Progenitor cell of endocrine pancreas (in vitro differentiated cells): ENCODE measurements at places on chromosomes 11 and 22. TPM values are rescaled to one million over a fixed set of nuclear protein-coding genes. Genes with fewer than 3 reads are reported as not detected.
A peak's percentile ranks its signal among the peaks of the same experiment; 100 is the strongest.

DNA sequence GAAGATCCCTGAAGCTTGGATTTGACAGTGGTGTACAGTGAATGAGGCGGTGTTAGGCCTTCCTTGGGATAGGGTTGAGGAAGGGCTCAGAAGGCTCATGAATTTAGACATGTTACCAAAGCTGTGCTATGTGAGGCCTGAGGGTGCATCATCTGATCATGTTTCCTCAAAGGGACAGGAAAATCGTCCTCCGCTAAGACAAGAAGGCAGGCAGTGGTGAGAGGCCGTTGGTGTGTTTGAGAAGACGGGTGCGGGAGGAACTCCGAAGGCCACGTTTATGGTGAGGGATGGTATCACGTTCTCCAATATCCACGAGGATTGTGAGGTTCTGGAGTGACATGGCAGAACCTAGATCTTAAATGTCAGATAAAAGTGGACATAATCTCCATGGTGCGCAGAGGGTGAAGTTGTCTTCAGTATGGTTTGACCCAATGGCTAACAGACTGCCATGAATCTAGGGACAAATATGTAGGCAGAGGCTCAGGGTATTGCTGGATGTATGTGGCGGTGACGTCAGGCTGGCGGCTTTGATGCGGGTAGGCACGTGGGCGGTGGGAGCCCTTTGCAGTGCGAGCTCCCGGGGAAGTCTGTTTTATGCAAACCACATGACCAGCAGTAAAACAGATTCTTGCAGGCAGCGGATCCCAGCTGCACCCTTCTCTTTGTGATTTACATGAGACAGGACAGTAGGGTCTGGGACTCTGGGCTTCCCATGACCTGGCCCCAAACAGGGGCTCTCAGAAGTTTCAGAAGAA, 242.3 kb upstream of the B3GAT1 start:
- no peak for DNase-seq
- no peak overlapping the region for H3K27ac ChIP-seq
- H3K4me3 ChIP-seq = no peak overlapping the region
- peaks cover 17% of the 10 kb centered on the region for H3K27me3 ChIP-seq

DNA sequence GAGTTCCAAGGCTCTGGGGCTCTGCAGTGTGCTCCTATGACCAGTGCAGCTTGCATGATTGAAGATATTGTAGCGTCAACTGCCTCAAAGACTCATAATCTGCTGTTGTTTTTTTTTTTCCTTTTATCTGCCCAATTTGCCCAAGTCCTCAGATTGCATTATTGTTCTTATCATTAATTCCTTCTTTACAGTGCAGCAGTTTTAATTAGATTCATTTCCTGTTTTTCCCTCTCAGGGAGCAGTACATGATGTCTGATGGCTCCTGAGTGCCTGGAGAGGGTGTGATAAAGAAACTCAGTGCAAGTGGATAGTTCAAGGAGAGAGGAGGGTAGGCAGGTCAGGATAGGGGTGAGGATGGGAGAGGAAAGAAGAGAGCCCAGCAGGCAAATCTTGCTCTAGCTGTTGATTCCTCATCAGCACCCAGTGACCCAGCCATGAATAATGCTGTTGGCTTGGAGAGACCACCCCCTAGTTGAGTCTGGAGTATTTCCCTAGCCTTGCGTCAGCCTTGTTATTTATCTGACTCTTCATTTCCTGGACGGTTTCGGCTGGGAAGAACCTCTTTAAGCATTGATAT, 219.6 kb upstream of the SESN3 start:
- DNase-seq = no peak
- H3K4me3 ChIP-seq = no peak overlapping the region
- peaks cover 6% of the 10 kb centered on the region for H3K4me1 ChIP-seq

MUC2 gene
- not detected in 2 replicates for total RNA-seq

DNA sequence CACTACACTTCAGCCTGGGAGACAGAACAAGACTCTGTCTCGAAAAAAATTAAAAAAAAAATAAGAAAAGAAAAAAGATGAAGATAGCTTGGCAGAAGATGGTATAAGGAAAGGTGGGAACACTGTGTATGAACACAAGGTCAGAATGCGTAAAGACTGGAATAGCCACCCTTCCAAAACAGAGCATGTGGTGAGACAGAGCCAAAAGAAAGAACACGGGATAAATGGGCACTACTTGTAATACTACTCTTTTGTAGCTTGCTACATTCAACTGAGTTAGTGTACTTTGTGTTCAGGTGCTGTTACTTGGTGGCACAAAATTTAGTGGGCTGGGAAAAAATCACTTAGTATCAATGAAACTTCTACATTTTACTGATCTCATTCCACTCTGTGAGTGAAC, 628.6 kb upstream of the KIRREL3 start:
- H3K4me3 ChIP-seq = no peak overlapping the region
- DNase-seq = no peak
- peaks cover 2% of the 10 kb centered on the region for H3K4me1 ChIP-seq
- no peaks in the 10 kb centered on the region for H3K27me3 ChIP-seq
- H3K36me3 ChIP-seq = no peaks in the 10 kb centered on the region

PHOX2A gene
- not detected in 2 replicates for total RNA-seq

DNA sequence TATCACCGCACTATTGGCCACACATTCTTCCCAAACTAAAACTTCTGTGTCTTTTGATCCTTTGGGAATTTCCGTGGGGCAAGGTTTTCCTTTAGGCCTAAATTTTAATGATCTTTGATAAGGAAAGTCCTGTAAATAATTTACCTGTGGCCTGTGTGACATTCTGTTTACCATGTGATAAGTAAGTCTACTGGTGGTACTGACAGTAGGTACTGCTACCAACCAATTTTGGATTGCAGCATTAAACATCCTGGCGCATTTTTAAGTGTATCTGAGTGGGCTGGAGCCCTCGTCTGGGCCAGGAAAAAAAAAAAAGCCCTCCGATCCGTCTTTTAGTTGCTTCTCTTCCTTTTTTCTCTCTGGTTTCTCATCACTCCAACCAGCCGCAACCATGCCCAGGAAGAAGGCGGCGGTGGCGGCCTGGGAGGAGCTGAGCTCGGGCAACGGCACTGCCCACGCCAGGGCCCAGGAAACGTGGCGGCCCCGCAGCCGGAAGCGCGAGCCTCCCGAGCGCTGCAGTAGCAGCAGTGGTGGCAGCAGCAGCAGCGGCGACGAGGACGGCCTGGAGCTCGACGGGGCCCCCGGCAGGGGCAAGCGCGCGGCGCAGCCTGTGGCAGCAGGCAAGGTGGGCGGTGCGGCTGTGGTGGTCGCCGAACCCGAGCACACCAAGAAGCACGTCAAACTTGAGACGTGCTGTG, 33.6 kb downstream of the ASRGL1 start:
- no peak for DNase-seq
- H3K27me3 ChIP-seq = no peaks in the 10 kb centered on the region
- peaks cover 20% of the 10 kb centered on the region for H3K4me1 ChIP-seq
- no peak overlapping the region for H3K4me3 ChIP-seq
- peak overlapping the region; percentile 74 for H3K27ac ChIP-seq
- peaks cover 28% of the 10 kb centered on the region for H3K36me3 ChIP-seq

GRCh38 chr22:48233586-48233985, 1471.1 kb downstream of the TBC1D22A start:
- no peak overlapping the region for H3K4me3 ChIP-seq
- H3K27ac ChIP-seq = no peak overlapping the region
- DNase-seq = no peak
- H3K4me1 ChIP-seq = no peaks in the 10 kb centered on the region
- peaks cover 35% of the 10 kb centered on the region for H3K27me3 ChIP-seq
- no peaks in the 10 kb centered on the region for H3K36me3 ChIP-seq

KIF18A gene
- total RNA-seq = 17.0 and 19.1 TPM in 2 replicates

JHY gene
- 3.5 and 5.3 TPM in 2 replicates for total RNA-seq

GRCh38 chr11:66339686-66340483, 3.7 kb upstream of the RIN1 start:
- no peak overlapping the region for H3K27ac ChIP-seq
- peaks cover 11% of the 10 kb centered on the region for H3K27me3 ChIP-seq
- H3K4me3 ChIP-seq = no peak overlapping the region

DNA sequence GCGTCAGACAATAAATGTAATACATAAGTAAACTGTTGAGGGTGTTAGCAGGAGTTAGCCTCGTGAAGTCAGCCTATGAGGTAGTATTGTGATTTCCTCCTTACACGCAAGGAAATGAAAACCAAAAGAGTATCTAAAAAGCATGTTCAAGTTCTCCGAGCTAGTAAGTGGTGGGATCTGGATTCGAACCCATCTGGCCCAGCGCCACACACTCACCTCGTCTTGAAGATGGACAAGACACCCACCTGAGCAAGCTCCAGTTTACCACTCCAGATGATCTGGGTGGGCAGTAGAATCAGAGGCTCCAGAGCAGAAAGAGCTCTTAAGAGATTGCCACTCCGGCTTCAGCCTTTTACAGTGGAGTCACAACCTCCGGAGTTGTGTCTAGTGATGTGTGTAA, 140.3 kb downstream of the PKNOX2 start:
- DNase-seq = no peak
- H3K4me1 ChIP-seq = peaks cover 2% of the 10 kb centered on the region
- no peak overlapping the region for H3K4me3 ChIP-seq
- peaks cover 3% of the 10 kb centered on the region for H3K36me3 ChIP-seq
- H3K27ac ChIP-seq = no peak overlapping the region
- H3K27me3 ChIP-seq = no peaks in the 10 kb centered on the region

- no peaks in the 10 kb centered on the region for H3K27me3 ChIP-seq
- peak overlapping the region; percentile 62 for H3K27ac ChIP-seq
- H3K4me1 ChIP-seq = no peaks in the 10 kb centered on the region
- peaks cover 21% of the 10 kb centered on the region for H3K36me3 ChIP-seq
Observed at GRCh38 chr11:587546-587945, 11.3 kb downstream of the PHRF1 start.

DNA sequence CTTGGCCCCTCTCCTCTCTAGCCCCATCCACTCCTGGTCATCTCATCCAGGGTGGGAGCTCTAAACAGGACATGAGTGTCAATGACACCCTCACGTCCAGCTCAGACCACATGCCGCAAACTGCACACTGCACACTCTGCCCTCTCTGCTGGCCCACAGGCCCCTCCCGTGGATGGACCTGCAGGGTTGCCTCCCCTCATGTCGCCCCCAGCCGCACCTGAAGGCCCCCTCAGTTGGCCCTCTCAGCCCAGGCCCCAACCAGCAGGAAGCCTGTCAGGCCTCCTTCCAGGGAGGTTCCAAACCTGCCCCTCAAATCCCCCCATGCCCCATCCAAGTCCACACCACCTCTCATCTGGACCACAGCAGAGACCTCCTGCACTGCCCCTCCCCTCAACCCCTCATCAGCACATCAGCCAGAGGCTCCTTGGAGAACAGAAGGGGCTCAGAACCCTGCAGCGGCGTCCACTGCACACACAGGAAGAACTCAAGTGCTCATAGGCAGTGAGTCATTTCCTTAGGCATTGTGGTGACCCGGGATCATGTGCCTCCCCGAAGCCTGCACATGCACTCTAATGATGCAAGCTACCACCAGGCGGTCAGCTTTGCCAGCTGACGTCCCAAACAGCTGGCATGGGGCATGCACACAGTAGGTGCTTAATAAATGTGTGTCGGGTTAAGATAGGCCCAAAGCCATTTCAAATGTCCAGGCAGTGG, 12.9 kb upstream of the CDKN1C start:
- DNase-seq = no peak
- no peak overlapping the region for H3K4me3 ChIP-seq
- no peak overlapping the region for H3K27ac ChIP-seq
- H3K27me3 ChIP-seq = peaks cover 48% of the 10 kb centered on the region
- H3K36me3 ChIP-seq = no peaks in the 10 kb centered on the region

DNA sequence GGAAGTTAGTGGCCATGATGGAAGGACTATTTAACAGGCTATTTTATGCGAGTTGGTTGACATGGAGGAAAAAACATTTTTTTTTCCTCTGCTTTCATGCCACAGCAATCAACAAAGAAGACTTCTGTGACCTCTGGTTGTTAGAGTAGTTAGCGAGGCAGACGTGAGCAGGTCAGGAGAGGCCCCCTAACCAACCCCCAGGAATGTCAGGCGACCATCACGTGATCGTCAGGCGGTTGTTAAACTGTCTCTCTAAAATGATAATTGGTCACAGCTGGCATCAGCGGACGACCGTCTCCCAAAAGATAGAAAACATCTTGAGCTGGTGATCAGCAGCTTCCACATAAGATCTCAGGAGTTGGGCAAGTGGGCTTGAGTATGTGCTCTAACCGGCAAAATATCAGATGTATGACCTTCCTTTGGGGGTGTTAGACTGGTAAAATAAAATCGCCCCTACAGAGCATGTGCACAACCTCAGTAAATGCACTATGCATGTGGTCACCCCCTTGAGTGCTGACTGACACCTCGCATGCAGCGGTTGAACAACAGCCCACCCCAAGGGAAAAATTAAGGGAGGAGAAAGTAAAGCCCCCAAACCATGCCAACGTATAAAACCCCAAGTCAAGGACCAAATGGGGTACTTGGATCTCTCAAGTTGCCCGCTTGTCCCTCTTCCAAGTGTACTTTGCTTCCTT, 20.9 kb upstream of the NARS2 start:
- DNase-seq = no peak
- H3K27me3 ChIP-seq = no peaks in the 10 kb centered on the region
- no peak overlapping the region for H3K4me3 ChIP-seq

GRCh38 chr22:32628628-32629572, 154.3 kb downstream of the FBXO7 start:
- H3K27ac ChIP-seq = peak overlapping the region; percentile 25
- H3K4me3 ChIP-seq = no peak overlapping the region
- H3K4me1 ChIP-seq = peaks cover 1% of the 10 kb centered on the region
- peaks cover 3% of the 10 kb centered on the region for H3K27me3 ChIP-seq
- no peaks in the 10 kb centered on the region for H3K36me3 ChIP-seq

USH1C gene
- 15.8 and 21.4 TPM in 2 replicates for total RNA-seq

DNA sequence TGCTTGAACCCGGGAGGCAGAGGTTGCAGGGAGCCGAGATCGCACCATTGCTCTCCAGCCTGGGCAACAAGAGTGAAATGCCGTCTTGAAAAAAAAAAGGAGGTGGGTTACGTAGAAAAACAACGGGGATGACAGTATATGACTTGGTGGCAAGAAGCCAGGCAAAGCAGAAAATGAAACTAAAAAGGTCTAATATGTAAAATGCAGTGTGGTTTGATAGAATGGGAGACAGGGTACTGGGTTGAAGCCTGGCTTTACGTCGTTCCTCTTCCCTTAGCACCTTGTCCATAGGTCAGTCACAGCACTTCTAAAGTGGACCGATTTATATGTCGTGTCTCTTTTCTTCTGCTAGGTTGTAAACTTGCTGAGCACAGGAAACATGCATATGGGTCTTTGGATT, 274.9 kb upstream of the ZC3H12C start:
- no peak overlapping the region for H3K4me3 ChIP-seq
- no peaks in the 10 kb centered on the region for H3K27me3 ChIP-seq
- no peaks in the 10 kb centered on the region for H3K4me1 ChIP-seq
- no peaks in the 10 kb centered on the region for H3K36me3 ChIP-seq
- no peak for DNase-seq

DNA sequence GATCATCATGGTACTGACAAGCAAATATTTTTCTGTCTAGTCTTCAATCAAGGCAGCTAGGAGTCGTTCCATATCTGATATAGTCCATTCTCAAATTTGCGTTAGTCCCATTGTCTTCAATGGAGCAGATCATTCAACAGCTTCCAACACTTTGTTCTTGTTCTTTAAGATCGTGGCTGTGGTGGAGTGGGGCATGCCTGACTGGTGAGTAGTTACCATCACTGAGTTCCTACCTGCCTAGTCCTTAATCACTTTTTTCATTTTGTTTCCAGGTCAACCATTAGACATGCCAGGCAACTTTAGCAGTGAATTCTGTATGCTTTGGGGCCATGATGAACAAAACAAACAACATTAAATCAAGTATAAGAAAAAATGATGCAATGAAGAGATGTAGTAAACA, 693.1 kb upstream of the KIRREL3 start:
- no peaks in the 10 kb centered on the region for H3K27me3 ChIP-seq
- H3K27ac ChIP-seq = no peak overlapping the region
- H3K36me3 ChIP-seq = no peaks in the 10 kb centered on the region
- no peaks in the 10 kb centered on the region for H3K4me1 ChIP-seq
- DNase-seq = no peak
- H3K4me3 ChIP-seq = no peak overlapping the region
